ENCODE measurements at places on chromosomes 11 and 22.

- DNase-seq = no peak
Measured at GRCh38 chr11:95308512-95309035, 77.6 kb upstream of the SESN3 start.

- no peak for DNase-seq
Measured at GRCh38 chr22:19086417-19086816, 35.8 kb downstream of the DGCR2 start.

GRCh38 chr11:73239571-73240189, 21.6 kb downstream of the P2RY2 start:
- no peak for DNase-seq

- DNase-seq = no peak
Measured at GRCh38 chr11:118529584-118530175, 1.3 kb upstream of the TMEM25 start.

- DNase-seq = no peak
Measured at GRCh38 chr11:69842746-69843528, 23.7 kb upstream of the FGF3 start.

- no peak for DNase-seq
Measured at GRCh38 chr11:45305874-45306623, 19.9 kb upstream of the SYT13 start.

DNA sequence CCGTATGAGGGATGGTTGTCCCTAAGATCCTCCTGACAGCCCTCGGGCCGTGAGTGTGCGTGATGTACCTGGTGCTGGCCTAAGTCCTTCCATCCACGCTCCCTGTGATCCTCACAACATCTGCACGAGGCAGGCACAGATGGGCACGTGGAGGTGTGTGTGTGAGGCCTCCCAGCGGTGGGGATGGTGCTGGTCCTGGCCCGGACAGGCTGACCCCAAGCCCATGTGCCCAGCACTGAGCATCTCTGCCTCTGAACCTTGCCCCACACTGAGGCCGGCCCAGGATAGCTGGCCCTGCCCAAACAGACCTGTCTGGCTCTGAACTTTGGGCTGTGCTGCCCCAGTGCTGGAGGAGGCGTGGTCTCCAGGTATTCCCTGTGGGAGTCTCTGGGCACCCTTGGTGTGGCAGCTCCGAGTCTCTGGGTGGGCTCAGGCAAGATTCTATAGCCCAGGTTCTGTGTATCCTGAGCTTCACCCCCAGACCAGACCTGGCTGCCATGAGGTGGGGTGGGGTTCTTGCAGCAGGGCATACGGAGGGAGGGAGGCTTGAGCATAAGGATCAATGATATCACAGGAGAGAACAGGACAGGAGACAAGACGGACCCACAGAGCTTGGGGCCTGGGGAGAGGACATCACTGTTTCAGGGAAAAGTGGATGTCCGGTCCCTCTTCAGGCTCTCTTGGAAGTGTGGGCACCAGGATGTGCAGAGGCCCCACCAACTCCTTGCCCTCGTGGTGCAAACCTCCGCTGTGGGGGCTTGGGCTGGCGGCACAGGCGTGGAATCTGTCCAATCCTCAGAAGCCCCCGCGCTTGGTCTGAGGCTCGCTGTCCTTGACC, 881.8 kb downstream of the BRD1 start:
- no peak for DNase-seq

- no peak for DNase-seq
Measured at GRCh38 chr11:87528752-87529151, 491.0 kb downstream of the TMEM135 start.

GRCh38 chr11:112280268-112281126, 19.8 kb upstream of the PLET1 start:
- peak; percentile 15 for DNase-seq

GRCh38 chr22:43385770-43386641, 25.8 kb upstream of the MPPED1 start:
- DNase-seq = peak; percentile 43

DNA sequence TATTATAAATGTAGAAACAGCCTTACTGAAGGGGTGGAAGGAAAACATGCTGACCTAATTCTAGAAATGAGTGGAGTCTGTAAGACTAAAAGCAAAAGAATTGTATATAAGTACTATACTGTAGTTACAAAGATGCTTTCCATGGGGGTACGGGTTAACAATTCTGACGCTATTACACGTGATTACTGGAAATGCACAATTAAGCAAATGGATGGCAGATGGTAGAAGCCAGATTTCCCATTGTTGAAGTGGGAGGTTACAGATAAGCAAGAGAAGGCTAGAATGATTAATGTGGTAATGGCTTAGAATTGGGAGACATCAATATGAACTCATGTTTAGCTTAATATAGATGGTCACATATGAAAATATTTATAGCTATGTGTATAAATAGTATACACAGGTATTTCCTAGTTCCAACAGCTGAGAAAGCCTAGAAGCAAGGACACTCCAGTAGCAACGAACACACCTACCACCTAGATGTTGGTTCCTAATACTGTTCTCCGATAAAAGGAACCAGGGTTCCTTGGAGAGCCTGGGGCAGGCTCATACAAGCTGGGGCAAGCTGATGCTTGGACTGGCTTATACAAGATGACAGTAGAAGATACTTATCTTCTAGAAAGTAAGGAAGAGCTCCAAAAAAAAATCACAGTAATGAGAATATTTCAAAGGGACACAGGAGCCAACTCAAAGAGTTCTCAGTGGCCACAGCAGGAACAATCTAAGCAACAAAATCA, 13.5 kb downstream of the SMC1B start:
- no peak for DNase-seq

GRCh38 chr11:92867913-92868619, 101.4 kb upstream of the MTNR1B start:
- DNase-seq = no peak

GRCh38 chr11:102186551-102187191, 76.4 kb downstream of the YAP1 start:
- no peak for DNase-seq

DNA sequence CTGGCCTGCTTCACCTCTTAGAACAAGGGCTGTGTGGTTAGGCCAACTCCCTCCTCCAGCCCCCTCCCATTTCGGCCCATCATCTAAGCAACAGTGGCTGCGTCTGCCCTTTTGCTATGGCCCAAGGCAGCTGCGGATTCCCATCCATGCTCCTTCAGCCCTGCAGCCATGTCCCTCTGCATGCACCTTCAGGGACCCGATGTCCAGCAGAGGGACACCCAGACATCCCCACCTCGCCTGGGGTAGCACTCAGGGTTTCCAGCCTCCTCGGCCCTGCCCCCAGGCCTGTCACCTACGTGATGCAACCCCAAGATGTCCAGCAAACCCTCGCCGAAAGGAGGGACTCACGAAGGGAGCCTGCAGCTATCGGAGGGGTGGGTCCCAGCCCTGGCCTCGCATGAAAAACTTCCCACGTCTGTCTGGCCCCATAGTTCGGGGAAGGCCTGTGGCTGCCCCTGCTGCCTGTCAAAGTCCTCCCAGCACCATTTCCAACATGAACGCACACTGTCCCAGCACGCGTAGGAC, 194.4 kb downstream of the CTTN start:
- DNase-seq = no peak

- DNase-seq = no peak
Measured at GRCh38 chr22:42962295-42963230, 52.4 kb downstream of the PACSIN2 start.

- no peak for DNase-seq
Measured at GRCh38 chr11:63019506-63019905, 3.9 kb upstream of the SLC22A8 start.

DNA sequence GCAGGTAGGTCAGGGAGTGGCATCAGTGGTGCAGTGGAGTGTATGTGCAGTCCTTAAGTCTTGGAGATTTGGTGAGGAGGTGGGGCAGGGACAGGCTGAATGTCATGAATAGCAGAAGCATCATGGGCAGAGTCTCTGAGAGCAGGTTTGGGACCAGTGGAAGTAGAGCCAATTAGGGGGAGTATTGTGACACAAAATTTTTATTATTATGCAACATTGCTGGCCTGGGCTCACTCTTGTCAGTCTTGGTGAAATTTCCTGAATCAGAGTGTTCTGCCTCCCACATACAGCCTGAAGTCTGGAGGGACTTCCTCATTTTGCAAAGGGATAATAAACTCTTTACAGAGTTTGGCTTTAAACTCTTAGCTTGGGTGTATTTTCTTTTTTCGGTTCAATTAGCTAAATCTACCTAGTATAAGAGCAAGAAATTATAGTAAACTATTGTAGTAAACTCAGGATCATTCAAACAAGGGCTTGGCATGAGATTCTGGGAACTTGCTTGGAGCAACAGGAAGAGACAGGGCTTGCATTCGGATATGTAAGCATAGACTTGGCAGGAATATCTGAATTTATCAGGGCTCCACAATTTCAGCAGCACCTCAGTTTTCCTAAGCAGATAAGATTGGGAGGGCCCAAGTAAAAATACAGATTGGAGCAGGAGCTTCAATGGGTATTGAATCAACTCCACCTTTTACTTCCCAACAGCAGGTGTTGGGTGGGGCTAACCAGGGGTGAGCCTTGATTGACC, 67.7 kb downstream of the FDX1 start:
- no peak for DNase-seq

DNA sequence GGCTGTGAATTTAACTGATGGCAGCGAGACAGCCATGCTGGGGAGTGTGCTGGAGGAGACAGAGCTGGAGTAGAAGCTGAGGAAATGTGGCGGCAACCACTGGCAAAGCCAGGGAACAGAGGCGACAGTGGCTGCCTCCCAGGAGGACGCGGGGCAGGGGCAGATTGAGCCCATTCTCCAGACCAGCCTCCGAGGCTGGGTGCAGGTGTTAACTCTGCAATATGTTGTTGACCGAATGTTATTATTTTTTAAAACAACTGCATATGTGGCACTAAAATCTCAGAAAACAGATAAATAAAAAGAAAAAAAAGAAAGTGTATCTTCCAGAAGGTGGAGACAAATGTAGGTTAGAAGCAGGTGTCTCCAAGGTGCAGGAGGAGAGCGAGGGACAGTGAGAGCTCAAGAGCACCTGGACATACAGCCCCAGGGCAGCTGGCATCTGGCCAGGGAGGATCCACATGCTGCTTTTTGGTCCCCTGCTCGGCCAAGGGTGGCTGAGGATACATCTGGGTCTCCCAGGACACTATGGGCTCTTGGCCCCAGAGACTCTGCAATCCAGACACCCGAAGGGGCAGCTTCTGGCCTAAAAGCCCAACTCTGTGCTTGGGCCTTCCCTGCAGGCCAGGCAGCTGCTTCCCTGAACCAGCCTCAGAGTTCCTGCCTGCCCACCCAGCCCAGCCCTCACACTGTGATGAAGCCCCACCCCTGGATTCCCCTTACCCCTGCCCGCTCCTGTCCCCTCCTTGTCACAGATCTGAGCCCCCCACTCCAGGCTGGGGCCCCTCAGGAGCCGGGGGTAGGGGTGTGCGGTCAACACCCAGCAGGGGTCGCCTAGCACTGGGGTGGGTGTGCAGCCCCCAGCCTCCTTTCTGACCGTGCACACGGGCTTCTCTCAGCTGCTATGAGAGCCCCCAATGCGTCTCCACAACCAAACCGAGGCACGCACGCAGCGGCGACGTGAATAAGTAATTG, 12.9 kb downstream of the RTN4R start:
- no peak for DNase-seq

- DNase-seq = no peak
Measured at GRCh38 chr11:40683010-40683409, 776.4 kb downstream of the LRRC4C start.

DNA sequence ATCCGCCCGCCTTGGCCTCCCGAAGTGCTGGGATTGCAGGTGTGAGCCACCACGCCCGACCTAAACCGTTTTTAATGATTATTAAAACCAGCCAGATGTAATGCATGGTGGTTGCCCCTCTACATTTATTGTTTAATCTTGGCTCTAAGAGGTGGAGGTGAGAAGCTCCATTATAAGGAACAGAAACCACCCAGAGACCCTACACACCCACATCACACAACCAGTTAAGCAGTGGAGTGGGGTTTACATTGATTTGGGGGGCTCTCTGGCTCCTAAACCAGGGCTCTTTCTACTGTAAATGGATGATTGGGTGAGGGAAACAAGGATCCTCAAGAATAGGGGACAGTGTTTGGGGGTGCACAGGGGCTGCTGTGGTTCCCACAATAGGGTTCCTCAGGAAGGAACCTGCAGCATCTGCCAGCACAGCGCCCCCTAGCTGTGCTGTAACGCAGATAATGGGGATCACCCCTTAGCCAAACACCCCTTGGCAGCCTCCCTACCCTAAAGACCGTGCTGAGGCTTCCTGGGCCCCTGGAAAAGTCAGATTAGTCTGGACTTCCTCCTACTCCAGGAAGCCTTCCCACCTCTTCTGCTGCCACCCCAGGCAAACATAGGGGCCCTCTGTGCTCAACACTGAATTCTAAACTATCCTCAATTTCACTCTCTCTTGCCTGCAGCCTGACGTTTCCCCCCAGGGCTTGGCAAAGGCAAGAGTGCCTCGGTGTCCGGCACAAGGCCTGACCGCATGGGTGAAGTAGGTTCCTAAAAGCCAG, 2.4 kb downstream of the MPST start:
- DNase-seq = peak; percentile 40

GRCh38 chr11:7630002-7630401, 43.3 kb downstream of the CYB5R2 start:
- DNase-seq = no peak

DNA sequence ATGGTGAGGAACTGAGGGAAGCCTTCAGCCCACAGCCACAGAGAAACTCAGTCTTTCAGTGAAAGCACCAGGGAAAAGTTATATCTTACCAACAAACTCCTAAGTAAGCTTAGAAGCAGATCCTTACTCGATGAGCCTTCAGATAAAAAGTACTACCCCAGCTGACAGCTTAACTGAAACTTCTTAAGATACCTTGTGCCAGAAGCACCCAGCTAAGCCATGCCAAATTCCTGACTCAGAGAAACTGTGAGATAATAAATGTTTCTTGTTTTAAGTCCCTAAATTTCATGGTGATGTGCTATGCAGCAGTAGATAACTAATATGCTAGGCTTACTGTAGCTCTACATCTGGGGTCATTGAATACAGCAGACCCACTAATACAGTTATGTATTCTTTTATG, 2025.0 kb downstream of the LRRC4C start:
- no peak for DNase-seq

GRCh38 chr11:50412832-50413231, 380.2 kb downstream of the OR4C45 start:
- no peak for DNase-seq

DNA sequence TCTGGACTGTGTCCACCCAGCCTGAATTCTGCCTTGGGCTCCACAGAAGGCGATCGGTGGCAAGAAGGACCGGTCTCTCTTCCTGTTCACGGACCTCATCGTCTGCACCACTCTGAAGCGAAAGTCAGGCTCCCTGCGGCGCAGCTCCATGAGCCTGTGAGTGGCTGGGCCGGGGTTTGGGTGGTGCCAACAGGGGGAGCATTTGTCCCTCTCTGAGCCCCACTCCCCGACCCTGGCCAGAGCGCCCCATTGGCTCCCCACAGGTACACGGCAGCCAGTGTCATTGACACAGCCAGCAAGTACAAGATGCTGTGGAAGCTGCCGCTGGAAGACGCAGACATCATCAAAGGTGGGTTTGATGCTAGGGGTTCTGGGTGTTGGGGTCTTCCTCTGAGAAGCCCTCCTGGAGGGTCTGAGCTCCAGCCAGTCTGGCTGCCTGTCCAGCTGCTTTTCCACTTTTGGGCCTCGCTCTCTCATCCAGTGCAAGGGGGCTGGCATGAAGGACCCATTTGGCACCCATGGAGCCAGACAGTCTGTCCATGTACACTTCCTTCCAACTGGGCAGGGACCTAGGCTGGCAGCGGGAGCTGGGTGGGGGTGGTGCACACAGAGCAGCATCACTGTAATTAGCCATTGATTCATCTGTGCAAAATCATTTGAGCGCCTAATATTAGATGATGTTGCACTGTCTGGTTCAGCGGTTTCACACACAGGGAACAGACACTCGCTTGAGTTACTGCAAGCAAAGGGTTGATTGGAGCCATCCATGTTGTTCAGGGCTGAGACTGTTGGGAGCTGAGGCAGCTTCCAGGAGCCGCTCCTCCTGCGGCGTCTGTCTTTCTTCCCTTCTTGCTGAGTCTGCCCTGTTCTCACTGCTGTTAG, 19.0 kb upstream of the RELT start:
- no peak for DNase-seq

- no peak for DNase-seq
Measured at GRCh38 chr11:68150037-68150436, 28.8 kb upstream of the CHKA start.
